ENCODE measurements at places on chromosomes 13 and 19.

DNA sequence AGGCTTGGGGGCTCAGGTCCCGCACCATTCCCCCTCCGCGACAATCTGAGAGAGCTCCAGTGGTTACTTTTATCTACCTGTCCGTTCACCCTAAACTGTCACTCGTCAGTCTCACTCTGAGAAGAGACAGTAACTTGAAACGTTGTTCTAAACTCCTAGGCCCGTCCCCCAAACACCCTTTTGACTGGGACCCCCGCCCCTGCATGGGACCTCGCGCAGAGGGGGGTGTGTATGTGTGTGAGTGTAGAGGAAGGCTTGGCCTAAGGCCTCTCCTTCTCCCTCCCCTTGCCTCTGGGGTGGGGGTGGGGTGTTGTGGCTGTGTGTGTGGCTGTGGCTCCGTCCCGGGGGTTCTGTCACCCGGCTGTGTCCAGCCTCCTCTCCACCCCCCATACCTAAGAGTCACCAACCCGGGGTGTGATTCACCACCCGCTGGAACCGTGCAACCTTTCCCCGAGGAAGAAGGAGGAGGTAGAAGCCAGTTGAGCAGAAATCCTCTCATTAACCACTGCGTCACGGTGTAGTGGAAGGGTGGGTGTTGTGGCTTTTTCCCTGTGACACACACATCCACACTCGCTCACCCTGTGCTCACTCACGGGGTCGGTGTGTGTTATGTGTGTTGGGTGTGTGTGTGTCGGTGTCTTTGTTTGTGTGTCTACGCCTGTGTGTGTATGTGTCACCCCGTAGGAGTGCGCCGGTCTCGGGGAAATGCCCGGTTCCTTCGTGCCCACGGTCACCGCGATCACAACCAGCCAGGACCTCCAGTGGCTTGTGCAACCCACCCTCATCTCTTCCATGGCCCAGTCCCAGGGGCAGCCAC lies 2.4 kb downstream of the FOSB start:
- peak; percentile 55 for DNase-seq

DNA sequence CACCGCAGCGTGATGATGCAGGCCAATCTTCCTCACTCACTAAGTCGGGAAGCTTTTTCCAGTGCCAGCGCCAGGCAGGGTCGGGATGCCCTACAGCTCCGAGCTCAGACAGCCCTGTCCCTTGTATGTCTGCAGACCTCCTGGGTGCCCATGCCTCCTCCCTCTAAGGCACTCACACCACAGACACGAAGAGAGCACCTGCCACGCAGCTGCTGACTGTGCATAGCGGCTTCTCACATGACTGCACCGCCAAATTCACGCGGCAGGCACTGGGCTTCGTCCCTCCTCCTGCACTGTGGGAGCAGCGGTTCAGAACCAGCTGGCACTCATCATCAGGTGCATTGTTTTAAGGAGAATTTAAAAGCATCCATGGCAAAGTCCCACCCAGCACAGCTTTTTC lies 88.1 kb downstream of the SLC7A1 start:
- no peak for DNase-seq

- DNase-seq = no peak
These were observed 10.7 kb downstream of the CCDC124 start for GRCh38 chr19:17943274-17944221.

- DNase-seq = no peak
These were observed 2.1 kb downstream of the CCDC106 start for GRCh38 chr19:55650126-55650557.

DNA sequence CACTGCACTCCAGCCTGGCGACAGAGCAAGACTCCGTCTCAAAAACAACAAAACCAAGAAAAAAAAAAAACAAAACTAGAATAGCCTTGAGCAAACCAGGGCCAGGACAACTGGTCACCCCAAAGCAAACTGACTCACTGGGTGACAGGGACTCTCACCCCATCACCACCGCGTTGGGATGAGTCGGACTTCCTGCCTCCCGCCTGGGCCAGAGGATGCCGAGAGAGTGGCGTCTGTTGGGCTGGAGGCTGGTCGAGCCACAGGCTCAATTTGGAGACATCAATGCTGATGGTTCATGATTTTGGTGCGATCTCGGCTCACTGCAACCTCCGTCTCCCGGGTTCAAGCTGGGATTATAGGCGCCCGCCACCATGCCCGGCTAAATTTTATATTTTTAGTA lies 11.6 kb downstream of the TMPRSS9 start:
- peak; percentile 16 for DNase-seq

- no peak for DNase-seq
These were observed 929 bp upstream of the TNFSF13B start for GRCh38 chr13:108268466-108269112.

DNA sequence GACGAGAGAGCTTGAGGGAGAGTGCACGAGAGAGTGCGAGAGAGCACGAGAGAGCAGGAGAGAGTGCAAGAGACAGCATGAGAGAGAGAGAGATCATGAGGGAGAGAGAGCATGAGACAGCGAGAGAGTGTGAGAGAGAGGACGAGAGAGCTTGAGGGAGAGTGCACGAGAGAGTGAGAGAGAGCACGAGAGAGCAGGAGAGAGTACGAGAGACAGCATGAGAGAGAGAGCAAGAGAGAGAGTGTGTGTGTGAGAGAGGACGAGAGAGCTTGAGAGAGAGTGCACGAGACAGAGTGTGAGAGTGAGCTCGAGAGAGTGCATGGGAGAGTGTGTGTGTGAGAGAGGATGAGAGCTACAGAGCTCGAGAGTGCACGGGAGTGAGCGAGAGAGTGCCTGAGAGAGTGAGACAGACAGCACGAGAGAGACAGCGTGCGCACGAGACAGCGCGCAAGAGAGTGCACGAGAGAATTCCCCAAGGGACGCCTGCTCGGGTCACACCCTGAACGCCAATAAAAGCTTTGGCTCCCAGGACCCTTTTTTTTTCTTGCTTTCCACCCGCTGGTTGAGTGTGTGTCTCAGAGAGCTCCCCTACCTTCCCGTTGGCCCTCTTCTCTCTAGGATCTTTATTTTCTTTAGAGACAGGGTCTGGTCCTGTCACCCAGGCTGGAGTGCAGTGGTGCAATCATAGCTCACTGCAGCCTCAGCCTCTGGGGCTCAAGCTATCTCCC lies 3.7 kb downstream of the CD70 start:
- DNase-seq = no peak

DNA sequence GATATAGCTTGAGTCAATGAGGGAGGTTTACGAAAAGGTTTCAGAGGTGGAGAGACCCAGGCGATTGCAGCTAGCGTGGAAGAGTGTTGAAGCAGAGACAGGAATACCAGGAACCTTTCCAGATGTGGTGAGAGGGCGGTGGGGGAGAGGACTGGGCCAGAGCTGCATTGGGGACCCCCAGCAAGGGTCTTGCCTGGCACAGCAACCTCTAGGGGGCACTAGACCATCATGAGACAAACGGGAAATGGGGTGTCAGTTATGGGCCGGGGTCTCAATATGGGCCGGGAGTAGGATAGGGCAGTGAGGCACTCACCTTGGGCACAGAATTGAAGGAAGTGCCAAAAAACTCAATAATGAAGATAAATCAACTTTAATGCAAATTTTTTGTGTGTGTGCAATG lies 2.1 kb upstream of the LRP3 start:
- no peak for DNase-seq

GRCh38 chr13:74132776-74133656 lies 1.2 kb downstream of the KLF12 start:
- DNase-seq = peak; percentile 62

GRCh38 chr19:5540208-5540607 lies 27.5 kb downstream of the TINCR start:
- no peak for DNase-seq

DNA sequence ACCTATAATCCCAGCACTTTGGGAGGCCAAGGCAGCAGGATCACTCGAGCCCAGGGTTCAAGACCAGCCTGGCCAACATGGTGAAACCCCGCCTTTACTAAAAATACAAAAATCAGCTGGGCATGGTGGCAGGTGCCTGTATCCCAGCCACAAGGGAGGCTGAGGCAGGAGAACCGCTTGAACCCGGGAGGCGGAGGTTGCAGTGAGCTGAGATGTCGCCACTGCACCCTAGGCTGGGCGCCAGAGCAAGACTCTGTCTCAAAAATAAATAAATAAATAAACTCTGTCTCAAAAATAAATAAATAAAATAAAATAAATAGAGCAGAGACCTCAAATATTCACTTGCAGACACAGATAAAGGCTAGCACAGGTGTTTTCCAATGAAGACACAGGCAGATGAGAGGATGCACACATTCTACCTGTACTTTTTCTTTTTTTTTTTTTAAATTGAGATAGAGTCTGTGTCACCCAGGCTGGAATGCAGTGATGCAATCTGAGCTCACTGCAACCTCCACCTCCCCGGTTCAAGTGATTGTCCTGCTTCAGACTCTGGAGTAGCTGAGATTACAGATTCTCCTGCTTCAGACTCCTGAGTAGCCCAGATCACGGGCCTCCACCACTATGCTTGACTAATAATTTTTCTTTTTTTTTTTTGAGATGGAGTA lies 2.7 kb upstream of the RPS16 start:
- DNase-seq = peak; percentile 42

GRCh38 chr13:48496271-48497161 lies 36.4 kb downstream of the RCBTB2 start:
- no peak for DNase-seq

GRCh38 chr13:34070006-34070405 lies 252.1 kb downstream of the RFC3 start:
- peak; percentile 15 for DNase-seq

GRCh38 chr13:98970330-98970729 lies 7.5 kb downstream of the DOCK9 start:
- DNase-seq = no peak

DNA sequence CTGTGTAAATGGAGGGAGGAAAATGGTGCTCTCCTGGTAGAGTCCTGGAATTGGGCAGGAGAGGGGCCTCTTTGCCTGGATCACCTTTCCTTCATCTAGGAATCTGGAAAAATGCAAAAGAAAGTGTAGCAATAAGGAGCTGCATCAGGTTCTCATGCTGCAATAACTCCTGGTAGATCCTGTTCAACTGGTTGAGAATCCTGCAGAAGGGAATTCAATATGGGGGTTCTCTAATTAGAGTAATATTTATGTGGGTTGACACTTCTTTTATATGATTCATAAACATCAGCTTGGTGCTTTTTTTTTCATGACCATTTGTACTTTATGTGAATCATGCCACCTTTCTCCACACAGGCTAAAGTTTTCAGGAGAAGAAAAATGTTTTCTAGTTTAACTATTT lies 9.5 kb upstream of the NUDT15 start:
- no peak for DNase-seq

- peak; percentile 39 for DNase-seq
These were observed 54.0 kb upstream of the IRS2 start for GRCh38 chr13:109840201-109840892.

- peak; percentile 17 for DNase-seq
These were observed 27.5 kb upstream of the UBE2L5 start for GRCh38 chr13:30394751-30395191.

DNA sequence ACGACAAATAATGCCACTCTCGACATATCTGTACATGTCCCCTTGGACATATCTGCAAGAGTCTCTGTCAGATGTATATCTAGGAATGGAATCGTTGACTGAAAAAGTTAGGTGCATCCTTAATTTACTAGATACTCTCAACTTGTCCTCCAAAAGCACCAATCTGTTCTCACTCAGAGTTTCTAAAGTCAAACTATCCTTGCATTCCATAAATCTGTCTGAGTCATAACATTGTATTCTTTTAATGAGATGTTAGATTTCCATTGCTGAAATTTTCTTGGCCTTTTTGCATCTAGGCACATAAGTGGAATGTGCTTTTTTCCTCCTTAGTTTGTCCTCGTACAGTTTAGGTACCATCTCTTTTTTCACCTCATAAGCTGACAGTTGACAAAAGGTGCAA lies 139.8 kb downstream of the PTPRS start:
- peak; percentile 9 for DNase-seq

GRCh38 chr13:97913206-97913605 lies 40.3 kb upstream of the IPO5 start:
- DNase-seq = no peak

DNA sequence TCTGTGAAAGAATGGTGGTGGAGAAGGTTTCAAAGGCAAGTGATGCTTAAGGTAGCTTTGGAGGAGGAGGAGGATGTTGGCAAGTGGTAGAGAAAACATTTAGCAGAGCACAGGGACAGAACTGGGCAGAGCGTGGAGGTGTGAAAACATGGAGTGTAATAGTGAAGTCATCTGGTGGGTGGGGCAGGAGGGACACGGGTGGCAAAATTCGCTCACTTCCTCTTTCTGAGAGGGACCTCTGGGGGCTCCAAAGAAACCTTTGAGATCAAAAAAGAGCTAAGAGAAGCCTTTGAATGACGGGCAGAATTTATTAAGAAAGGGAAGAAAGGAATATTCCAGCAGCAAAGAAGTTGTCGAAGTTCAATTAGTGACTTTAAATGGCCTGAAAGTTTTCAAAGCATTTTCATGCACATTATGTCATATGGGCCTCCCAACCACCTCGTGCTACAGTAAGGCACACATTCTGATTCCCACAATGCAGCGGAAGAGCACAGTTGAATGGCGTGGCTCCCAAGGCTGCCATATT lies 82.8 kb downstream of the STARD13 start:
- DNase-seq = no peak
